ENCODE measurements at places on chromosomes 5 and 9.

GRCh38 chr9:73183917-73184861 is 32.5 kb downstream of the ANXA1 start:
- DNase-seq: no peak

GRCh38 chr5:79851391-79851863 is 139.6 kb downstream of the MTX3 start:
- DNase-seq: no peak

DNA sequence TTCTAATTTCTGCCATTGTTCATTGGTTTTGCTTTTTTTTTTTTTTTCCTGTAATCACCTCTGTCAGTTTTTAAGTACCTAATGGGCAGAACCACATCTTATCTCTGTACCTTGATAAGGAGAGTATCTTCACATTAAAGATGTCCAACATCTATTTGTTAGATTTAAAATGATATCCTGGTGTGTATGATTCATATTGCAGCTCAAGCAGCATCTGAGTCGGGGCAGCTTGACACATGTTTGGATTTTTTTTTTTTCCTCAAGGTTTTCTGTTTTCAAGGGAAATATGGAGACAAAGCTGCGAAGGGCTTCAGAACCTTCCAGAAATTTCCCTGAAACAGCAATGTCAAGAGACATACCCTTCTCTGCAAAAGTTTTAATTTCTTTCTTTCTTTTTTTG is 164.7 kb downstream of the DOCK2 start:
- DNase-seq: no peak

DNA sequence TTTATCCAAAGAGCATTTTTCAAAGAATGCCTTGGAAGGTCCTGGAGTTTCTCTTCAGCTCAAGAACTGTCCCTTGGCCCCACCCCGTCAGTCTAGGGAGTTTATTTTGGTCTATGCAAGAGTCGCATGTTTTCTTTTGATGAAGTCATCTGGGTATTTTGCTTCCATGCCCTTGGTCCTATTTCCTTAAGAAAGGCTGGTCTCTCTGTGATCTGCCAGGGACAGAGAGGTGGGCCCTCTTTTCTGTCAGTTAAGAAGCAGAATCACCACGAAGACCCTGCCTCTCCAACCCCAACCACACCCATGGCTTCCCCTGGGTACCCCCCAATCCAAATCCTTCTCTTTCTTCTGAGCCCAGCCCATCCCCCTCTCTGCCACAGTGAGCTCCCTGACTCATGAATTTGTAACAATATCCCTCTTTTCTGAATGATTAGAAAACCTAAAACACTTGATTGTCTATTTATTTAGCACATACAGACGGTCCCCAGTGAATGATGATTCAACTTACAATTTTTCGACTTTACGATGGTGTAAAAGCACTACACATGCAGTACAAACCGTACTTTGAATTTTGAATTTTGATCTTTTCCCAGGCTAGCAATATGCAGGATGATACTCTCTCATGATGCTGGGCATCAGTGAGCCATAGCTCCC is 163.5 kb upstream of the ADRA1B start:
- no peak for DNase-seq

DNA sequence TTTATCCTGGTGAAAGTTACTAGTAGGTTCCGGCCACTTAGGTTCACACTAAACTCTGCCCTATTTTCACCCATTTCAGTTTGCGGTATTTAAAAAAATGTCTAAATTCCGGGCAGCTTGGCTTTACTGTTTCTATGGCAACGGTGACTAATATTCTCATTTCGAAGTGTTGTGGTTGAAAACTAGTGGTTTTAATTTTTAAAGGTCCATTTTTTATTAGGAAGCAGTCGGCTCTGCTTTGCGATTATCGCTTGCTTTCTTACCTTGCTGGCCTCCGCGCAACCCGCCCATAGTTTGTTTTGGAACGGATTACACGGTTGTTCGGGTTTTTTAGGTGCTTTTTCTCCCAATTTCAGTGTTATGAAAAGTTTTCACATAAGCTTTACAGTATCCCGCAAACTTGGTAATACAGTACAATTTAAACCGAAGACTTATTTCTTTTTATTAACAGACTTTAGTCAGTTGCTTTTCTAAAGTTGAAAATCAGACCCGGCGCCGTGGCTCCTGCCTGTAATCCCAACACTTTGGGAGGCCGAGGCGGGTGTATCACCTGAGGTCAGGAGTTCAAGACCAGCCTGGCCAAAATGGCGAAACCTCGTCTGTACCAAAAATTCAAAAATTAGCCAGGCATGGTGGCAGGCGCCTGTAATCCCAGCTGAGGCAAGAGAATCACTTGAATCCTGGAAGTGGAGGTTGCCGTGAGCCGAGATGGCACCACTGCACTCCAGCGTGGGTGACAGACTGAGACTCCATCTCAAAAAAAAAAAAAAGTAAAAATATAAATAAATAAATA is 1.6 kb downstream of the KDM4C start:
- peak; percentile 48 for DNase-seq

GRCh38 chr5:146363161-146363874 is 24.7 kb downstream of the POU4F3 start:
- DNase-seq: no peak

Measured in activated naive CD4-positive, alpha-beta T cell treated with anti-CD3 and anti-CD28 coated beads, Interleukin-2, amount 10 ng/mL, durations not matched to agents 7 days and 5 days (primary cell).